Stimulated activated CD4-positive, alpha-beta T cell treated with anti-CD3 and anti-CD28 coated beads, Interleukin-1b, Interleukin-23, amount 100 ng/mL, for 24 hours (primary cell): ENCODE measurements at places on chromosomes 13 and 19.

- no peak for DNase-seq
Observed at GRCh38 chr19:53944416-53944815, 18.3 kb upstream of the CACNG8 start.

- DNase-seq = no peak
Observed at GRCh38 chr19:17475541-17476115, 5.3 kb downstream of the SLC27A1 start.

GRCh38 chr19:39934584-39935363 lies at the start of gene FCGBP:
TSS of gene FCGBP (minus strand) at chr19:39934634.
- DNase-seq = no peak

DNA sequence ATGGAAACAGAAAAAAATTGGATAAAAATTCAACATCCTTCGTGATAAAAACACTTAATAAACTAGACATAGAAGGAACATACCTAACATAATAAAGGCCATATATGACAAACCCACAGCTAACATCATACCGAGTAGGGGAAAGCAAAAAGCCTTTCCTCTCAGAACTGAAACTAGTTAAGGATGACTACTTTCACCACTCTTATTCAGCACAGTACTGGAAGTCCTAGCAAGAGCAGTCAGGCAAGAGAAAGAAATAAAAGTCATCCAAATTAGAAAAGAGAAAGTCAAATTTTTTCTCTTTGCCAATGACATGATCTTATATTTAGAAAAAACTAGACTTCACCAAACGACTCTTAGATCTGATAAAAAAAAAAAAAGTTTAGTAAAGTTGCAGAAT lies 25.8 kb upstream of the SLC7A9 start:
- no peak for DNase-seq

DNA sequence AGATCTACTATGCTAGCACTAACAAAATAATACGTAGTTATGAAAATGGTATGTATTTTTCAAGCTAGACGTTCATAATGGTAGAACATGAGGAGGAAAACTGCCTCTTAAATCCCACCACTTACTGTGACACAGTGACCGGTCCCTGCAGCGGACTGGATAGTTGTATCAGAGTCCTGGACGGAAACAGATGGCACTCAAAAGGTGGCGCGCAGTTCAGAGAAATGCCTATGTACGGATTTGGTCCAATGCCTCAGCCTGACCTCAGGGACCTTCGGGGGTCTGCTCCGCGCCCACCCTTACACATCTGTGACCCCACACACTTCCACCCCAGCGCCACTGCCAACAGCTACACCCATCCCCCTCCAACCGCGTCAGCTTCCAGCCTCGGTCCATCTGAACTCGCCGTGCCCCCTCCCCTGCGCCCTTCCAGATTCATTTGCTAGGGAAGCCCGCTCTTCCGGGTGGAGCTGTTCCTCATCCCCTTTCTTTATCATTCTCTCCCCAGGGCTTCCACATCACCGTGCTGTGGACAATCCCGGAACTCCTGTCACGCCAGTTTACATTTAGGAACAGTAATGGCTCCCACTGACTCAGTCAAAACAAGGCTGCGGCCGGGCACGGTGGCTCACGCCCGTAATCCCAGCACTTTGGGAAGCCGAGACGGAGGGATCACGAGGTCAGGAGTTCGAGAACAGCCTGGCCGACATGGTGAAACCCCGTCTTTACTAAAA lies 792 bp upstream of the LENG8 start:
- DNase-seq = peak; percentile 36

DNA sequence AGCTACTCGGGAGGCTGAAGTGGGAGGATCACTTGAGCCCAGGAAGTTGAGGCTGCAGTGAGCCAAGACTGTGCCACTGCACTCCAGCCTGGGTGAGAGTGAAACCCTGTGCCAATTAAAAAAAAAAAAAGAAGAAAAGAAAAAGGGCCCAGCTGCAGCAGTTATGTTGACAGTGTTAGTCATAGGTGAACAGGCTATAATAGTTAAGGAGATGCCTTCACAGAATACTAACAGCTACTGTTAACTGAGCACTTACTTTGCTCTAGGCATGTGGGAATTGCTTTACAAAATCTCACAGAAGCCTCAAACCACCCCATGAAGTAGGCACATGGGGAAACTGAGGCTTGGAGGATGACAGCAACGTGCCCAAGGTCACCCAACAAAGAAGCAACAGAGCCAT lies 3.9 kb downstream of the FBXO17 start:
- DNase-seq = no peak

GRCh38 chr19:8517551-8518442 lies 3.8 kb upstream of the ZNF414 start:
- DNase-seq = no peak

DNA sequence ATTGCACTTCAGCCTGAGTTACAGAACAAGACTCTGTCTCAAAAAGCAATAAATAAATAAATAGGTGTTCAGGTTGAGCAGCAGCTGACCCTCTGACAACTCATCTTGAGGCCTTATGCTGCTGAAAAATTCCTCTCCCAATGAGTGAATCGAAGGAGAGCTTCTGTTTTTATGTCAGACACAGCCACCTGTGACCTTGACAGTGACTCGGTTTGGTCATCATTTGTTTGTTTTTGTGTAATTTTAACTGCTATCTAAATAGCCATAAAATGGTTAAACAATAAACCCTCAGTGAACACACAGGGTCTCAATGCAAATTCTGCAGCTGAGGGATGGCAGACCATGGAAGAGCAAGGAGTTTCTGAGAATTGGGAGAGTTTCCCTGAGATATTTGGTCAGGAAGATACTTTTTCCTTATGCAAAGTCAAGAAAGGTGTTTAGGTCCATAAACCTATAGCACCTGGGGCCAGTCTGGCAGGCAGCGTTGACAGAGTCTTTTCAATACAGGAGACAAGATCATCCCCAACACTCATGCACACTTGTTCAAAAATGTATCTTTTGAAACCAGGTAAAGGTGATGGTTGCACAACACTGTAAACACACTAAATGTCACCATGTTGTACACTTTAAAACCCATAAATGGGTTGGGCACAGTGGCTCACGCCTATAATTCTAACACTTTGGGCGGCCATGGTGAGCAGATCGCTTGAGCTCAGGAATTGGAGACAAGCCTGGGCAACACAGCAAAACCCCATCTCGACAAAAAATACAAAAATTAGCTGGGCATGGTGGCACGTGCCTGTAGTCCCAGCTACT lies 16.6 kb upstream of the SLC25A30 start:
- no peak for DNase-seq

DNA sequence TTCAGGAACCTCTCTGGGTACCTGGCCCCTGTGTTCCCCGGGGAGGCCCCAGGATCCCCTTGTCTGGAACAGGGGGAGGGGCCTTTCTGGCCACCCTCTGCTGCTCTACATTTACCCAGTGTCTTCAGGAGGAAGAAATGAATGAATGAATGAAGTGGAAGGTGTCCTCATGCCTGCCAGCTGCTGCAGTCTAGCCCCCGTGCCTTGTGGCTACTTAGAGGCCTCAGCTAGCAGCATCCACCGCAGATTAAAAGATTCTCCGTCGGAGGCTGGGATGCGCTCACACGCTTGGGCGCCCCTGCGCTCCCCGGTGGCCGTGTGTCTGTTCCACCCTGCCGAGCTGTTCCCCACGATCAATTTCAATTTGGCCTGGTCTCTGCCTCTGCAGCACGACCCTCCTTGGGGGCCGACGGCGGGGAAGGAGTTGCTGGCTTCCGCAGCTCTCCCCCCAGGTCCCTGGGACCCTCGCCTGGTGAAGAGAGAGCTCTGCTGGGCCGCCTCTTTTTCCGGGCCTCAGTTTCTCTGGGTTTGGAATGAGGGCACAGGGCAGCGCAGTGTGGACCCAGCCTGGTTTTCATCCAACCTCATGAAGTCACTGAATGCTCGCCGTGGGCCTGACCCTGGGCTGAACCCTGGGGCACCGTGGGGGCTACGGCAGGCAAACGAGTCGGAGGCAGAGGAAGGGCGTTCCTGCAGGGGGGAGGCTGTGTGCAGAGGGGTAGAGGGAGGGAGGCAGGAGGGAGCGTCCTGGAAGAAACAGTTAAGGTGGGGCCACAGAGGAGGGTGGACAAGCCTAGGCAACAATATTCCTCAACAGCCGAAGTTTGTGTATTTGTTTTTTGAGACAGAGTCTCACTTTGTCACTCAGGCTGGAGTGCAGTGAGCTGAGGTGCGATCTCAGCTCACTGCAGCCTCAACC lies 28.3 kb downstream of the EFNA2 start:
- DNase-seq = no peak

DNA sequence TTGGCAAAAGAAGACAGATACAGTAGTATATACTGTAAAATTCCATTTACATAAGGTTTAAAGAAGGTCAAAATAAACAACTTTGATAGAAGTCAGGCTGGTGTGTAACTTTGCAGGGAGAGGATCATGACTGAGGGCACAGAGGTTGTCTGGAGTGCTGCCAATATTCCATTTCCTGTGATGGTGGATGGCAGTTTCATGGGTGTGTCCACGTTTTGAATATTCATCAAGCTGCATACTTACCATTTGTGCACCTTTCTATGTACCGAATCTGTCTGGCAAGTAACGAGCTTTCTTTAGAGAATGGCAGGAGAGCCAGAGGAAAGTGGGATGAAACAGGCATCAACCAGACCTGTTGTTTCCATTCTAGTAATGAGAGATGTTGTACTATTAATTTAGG lies 420.5 kb upstream of the HTR2A start:
- no peak for DNase-seq

GRCh38 chr19:8454218-8454617 lies 9.4 kb downstream of the HNRNPM start:
- DNase-seq = no peak

DNA sequence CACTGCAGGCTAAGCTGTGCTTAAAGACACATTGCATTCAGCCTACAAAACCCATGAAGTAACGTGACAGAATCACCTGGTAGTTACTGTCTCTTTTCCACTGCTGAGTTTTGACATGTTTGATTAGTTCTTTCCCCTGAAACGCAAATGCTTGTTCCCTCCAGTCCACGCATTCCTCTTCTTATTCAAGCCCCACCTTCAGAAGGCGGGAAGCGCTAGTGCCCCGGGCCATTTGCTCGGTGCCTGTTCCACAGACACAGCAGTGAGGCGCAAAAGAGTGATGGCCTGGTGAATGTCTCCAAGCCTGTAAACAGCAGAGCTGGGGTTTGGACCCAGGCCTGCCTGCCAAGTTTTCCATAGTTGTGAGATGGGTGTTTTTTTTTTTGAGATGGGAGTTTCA lies 10.9 kb downstream of the ACP4 start:
- DNase-seq = no peak

DNA sequence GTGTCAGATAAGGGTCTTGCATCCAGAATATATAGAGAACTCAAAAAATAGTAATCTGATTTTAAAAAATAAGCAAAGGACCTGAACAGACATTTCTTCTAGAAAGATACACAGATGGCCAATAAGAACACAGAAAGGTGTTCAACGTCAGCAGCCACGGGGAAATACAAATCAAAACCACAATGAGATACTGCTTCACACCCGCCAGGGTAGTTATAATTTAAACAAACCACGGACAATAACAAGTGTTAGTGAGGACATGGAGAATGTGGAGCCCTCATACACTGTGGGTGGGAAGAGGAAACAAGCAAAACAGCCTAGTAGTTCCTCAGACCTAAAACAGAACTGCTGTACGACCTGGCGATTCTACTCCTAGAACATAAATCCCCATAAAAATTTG lies 26.7 kb upstream of the NAPA start:
- no peak for DNase-seq

DNA sequence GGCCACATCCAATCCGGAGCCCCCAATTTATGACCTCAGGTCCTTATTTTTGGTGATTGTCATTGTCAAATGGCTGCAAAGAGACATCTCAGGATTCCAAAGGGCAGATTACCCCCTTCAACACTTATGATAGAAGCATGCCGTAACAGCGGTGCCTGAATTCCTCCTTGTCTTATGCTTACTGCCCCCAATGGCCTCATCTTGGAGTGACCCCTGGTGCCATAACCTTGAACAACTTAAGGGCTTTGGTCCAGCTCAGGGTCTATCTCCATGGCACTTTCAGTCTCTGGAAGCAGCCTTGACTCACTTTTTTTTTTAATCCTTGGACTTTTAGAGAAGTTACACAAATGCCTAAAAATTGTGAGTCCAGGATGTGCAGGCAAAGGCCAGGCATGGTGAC lies 171.6 kb upstream of the ZNF507 start:
- DNase-seq = no peak

- no peak for DNase-seq
Observed at GRCh38 chr19:38227287-38228004, 3.4 kb upstream of the DPF1 start.

DNA sequence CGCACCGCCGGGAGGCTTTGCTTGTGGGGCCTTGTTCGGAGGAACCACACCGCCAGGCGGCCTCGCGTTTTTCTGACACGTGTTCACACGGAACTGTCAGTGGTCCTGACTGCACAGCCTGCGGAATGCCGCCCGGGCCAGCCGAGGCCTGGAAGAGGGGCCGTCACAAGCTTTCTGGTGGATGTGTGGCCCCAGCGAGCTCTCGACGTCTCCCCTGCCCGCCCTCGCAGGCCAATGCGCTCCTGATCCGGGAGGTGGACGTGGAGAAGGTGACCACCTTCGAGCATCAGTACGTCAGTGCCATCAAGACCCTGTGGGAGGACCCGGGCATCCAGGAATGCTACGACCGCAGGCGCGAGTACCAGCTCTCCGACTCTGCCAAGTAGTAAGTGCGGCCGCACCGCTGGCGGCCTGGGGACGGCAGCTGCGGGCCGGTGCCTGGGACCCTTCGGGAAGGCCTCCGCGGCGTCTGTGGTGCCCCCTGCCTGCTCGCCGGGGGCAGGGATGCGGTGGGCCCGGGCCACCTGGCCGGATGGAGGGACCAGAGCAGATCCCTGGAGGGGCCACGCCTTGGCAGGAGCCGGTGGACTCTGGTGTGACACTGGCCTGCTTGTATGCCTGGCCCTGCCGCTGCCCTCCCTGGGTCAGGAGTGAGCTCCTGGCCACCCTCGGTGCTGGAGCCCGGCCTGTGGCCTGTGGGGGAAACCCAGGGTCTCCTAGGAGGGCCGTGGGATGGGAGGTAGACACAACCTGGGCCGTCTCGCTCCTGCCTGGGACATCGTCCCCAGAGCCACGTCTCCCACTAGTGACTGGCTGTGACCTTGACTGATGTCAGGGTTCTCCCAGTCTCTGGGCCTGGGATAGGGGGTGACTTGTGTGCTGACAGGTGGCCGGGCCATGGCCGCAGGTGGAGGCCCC lies 19.2 kb downstream of the GNA11 start:
- no peak for DNase-seq

GRCh38 chr19:55259540-55260210 lies 858 bp upstream of the PPP6R1 start:
- DNase-seq = no peak

DNA sequence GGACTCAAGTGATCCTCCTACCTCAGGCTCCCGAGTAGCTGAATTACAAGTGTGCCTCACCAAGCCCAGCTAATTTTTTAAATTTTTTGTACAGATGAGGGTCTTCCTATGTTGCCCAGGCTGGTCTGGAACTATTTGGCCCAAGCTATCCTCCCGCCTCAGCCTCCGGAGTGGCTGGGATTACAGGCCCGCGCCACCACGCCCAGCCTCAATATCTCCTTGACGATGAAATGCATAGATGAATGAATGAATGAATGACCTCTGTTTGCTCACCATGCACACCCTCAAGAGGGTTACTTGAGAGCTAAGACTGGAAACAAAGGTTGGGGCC lies 14.9 kb upstream of the AP1M2 start:
- DNase-seq = no peak
